ENCODE measurements at places on chromosomes 13 and 19. TPM values are rescaled to one million over a fixed set of nuclear protein-coding genes. Genes with fewer than 3 reads are reported as not detected.
A peak's percentile ranks its signal among the peaks of the same experiment; 100 is the strongest.

The CEACAM19 gene
- total RNA-seq = 4.0 TPM

The CEACAM4 gene
- not detected for total RNA-seq

The NACC1 gene
- total RNA-seq = 181 TPM

The DUS3L gene
- total RNA-seq = 78.1 TPM

The SYNGR4 gene
- total RNA-seq = 0.49 TPM

The VSIG10L gene
- total RNA-seq = 4.6 TPM

The ZNF552 gene
- 7.1 TPM for total RNA-seq

The OR7C1 gene
- total RNA-seq = not detected

The ZNF835 gene
- not detected for total RNA-seq

The ZNF296 gene
- 9.2 TPM for total RNA-seq

DNA sequence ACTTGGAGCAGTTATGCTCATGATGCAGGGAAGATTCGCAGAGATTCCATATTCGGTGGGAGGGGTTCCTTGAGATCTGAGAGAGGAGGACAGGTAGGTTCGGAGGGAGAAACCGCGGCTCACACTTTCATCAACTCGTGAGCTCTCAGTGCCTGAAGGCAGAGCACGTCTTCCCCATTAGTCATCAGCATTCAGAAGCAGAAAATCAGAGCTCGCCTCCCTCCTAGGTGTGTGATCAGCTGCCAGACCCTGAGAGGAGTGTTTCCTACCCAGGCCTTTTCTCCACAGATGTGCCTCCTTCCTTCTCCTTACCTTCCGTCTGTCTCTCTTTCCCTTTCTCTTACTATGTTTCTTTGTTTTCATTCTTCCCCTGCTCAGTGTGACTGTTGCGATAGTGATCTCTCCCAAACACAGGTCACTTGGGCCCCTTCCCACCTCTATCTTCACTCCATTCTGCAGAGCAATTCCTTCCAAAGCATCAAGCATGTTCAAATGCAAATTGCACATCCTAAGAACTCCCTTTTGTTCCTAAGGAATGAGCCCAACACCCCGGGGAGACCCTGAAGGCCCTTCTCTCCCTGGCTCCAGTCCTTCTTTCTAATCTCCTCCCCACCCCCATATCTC lies 389.5 kb downstream of the UQCRFS1 start:
- DNase-seq = no peak

GRCh38 chr13:95703576-95703975 lies 26.6 kb downstream of the DNAJC3 start:
- DNase-seq = no peak

DNA sequence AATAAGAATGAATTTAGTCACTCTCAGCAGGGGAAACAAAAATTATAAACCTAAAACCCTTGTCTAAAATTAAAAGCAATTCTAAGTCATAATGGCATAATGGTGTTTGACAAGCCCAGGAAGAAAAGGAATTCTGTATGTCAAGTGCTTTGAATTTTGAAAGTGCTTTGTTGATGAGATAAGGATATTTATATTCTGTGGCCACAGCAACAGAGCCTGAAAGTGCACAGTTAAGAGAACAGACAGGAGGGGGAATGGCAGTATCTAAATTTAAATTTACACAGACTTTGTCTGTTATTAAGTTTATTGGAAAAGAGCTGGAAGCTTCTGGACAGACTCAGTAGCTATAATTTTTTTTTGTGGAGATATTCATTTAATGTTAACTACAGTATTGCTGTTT lies 69.8 kb downstream of the OLFM4 start:
- DNase-seq = no peak

DNA sequence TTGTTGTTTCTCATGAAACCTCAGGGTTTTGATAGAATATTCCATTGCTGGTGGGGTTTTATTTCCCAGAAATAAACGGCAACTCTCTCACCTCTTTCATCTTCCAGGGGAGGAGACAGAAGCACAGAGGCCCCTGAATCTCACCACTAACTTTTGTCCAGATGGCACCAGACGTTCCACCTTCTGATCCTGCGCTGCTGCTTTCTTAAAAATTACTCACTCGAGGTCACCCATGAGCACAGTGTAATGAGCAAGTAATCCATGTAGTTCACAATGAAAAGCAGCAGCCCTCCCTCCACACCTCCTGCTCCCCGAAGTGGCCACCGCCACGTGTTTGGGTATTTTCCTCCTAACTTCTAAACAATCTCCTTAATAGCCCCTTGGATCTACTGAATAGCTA lies 51.3 kb downstream of the TEX29 start:
- DNase-seq = no peak

DNA sequence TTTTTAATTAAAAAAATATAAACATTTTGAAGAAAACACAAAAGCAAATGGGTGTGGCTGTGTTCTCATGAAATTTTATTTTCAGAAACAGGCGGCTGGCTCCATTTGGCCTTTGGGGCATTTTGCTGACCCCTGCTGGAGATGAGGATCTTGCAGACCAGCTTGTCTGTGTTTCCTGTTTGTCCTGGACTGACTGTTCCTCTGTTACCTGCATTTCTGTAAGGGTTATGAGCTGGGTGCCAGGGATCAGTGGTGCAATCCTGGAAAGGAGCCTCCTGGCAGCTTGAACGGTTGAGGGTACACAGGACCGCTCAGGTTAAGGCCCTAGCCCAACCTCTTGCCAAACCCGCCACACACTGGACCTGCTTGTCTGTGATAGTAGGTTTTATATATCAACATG lies 49.9 kb downstream of the ZNF787 start:
- DNase-seq = peak; percentile 15

- no peak for DNase-seq
Measured at GRCh38 chr19:12769689-12770088, 5.7 kb downstream of the HOOK2 start.

DNA sequence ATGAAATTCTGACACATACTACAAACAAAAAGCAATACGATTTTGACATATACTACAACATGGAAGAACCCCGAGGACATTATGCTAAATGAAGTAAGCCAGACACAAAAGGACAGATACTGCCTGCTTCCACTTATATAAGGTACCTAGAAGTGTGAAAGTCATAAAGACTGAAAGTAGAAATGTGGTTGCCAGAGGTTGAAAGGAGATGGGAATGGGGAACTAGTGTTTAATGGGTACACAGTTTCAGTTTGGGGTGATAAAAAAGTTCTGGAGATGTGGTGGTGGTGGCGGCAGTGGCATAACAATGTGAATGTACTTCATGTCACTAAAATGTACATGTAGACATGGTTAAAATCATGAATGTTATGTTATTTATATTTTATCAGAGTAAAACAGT lies 12.1 kb upstream of the NDFIP2 start:
- DNase-seq = no peak

GRCh38 chr19:49730166-49730565 lies 32.9 kb downstream of the TSKS start:
- DNase-seq = no peak

- no peak for DNase-seq
Measured at GRCh38 chr13:44930963-44931623, 58.2 kb downstream of the NUFIP1 start.

DNA sequence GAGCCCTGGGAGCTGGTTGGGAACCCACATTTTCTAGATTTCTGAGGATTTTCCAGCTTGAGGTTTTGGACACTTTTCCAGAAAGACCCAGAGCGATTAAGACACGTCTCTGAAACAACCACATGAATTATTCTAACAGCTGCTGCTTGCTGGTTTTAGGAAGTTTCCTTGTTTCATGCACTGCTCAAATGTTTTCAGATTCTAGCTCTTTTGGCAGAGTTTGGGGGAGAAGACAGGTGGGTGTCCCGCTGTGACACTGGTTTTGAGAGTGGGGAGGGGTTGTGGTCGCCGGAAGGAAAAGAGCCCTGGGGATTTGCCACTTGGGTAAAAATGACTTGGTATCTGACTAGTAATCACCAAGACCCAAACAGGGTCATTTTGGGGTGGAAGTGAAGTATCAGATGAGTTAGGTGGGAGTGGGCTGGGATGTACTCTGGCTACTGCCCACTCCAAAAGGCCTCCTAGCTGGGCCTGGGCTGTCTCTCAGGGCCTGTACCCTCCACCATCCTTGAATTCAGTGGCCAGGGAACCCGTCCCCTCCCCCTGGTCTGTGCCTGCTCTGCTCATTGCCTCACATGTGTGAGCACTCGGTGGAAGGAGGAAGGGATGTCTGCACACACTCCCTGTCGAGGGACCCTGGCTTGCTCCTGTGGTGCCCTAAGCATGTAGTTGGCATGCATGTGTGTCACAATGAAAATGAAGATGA lies 13.2 kb downstream of the GATAD2A start:
- no peak for DNase-seq

- no peak for DNase-seq
Measured at GRCh38 chr19:4983346-4984105, 14.6 kb downstream of the KDM4B start.

DNA sequence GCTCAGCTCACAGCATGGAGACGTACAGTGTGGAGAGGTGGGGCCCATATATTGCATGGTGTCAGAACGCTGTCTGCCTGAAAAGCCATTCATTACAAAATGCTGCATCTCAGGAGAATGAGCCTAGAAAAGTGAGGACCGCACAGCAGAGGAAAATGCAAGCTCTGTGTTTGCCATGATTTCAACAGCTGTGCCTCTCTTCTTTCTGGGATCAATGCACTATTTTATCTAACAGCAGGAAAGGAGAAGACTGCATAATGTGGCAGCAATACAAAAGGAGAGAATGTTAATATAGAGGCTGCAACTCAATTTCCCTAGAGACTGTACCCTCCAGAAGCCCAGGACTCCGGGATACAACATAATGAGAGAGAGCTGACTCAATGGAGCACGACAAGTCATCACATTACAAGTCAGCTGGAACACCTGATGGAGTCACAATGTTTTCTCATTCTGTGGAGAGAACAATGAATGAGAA lies 368.0 kb downstream of the FGF14 start:
- no peak for DNase-seq

GRCh38 chr19:55958356-55958755 lies 10.7 kb downstream of the NLRP8 start:
- DNase-seq = no peak

DNA sequence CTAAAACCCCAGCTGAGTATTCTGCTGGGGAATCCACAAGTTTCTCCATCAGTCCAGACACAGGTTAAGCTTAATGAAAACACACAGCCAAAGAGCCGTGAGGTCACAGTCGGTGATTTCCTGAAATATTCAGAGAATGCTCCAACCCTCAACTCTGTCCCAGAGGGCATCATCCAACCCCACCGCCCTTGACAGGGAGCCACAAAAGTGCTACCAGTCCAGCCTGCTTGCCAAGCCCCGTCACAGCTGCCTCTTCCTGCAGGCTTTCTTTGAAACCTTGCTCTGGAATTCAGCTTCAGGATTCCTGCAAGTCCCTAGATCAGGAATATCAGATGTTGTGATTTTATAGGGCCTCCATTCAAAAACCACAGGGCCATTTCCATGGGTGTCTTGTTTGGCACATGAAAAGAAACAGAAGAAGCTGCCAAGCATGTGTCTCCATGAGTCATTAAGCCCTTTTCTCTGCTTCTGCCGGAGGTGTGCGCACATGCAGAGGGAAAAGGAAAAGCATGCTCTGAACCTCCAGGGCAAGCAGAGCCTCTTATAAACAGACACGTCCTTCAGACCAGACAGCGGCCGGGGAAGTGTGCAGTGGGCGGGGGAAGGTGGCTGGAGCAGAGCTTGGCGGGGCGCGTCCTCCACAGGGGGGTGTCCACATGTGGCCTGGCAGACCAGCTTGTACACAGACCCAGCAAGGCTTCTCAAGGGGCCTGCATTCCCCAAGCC lies 164.7 kb downstream of the KATNAL1 start:
- DNase-seq = peak; percentile 21

DNA sequence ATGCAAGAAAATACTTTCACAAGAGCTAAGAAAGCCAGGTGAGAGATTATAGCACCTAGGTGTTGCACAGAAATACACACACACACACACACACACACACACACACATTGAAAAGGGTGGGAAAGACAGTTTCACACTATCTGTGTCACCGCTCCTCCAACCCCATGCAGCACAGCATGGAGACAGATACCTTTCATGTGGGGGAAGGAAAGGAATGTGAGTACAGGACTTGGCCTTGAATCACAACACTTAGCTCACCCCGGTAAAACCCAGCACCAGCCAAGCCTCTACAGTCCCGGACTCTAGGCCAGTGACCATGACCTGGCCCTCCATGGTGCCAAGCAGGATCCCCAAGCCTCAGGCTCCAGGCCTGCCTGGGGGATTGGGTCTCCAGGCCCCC lies 462.0 kb upstream of the SPRY2 start:
- no peak for DNase-seq

GRCh38 chr19:30049846-30050667 lies 108.0 kb downstream of the URI1 start:
- no peak for DNase-seq

DNA sequence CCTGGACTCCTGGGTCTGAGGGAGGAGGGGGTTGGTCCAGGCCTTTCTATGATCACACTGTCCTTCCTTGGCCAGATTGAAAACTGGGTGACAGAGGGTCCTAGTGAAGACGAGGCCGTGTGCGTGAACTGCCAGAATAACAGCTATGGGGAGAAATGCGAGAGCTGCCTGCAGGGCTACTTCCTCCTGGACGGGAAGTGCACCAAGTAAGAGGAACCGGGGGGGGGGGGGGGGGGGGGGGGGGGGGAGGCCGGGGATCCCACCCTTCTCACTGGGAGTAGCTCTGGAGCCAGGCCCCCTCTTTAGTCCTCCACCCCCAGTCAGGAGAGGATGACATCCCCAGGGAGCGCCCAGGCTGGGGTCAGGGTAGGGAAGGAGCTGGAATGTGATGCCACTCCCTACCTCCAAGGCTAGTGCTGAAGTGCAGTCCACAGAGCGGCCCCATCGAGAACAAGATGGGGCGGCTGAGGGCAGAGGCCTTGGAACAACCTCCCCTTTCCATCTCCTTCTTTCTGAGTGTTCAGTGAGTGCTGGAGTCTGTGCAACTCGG lies 19.4 kb downstream of the CNFN start:
- DNase-seq = no peak

DNA sequence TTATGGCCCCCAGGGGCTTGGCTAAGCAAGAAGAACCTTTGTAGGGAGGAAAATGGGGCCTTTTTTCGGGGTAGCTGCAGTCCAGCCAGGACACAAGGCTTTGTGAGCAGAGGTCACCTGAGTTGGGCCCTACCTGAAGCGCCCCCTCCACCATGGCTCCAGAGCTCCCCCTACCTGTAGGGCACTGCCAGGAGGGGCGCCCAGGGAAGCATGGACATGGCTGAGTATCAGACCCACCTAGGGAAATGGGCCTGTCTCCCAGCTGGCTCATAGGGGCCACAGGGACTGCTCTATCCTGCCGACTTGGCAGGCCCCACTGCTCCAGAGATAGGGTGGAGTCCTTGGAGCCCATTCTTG lies 9.0 kb upstream of the CEBPA start:
- no peak for DNase-seq

- no peak for DNase-seq
Measured at GRCh38 chr13:45773944-45774343, 71.8 kb downstream of the CBY2 start.

Data from HCT116 (cell line).